T-cell (primary cell): ENCODE measurements at places on chromosomes 1 and 21. TPM values are rescaled to one million over a fixed set of nuclear protein-coding genes. Genes with fewer than 3 reads are reported as not detected.

- no peak for DNase-seq
- peaks cover 1% of the 10 kb centered on the region for H3K4me1 ChIP-seq
- H3K4me3 ChIP-seq, result no peak overlapping the region
- no peak overlapping the region for H3K27ac ChIP-seq
Observed at GRCh38 chr1:65044411-65044810, 78.1 kb upstream of the JAK1 start.

- peaks cover 76% of the 10 kb centered on the region for H3K4me1 ChIP-seq
- no peak for DNase-seq
- peaks cover 2% of the 10 kb centered on the region for H3K27me3 ChIP-seq
Observed at GRCh38 chr1:2584686-2585317, 1.8 kb upstream of the PRXL2B start.

DNA sequence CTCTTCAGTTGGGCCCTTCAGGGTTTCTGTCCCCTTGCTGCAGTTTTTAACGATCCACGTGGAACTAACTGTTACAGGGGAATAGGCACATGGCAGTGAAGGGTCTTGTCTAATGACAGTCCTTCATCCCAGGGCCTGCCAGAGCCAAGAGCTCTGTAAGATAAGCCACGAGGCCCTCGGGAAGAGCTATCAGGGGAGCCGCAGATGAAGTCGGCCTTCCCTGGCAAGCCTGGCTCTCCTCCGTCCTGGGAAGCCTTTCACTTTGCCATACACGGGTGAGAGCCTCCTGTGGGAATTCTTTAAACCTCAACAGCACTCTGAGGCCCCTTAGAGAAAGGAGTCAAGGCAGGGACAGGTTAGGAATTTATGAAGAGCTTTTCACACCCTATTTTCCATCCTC, 29.0 kb downstream of the ACP6 start:
- H3K4me1 ChIP-seq, result peaks cover 17% of the 10 kb centered on the region
- no peaks in the 10 kb centered on the region for H3K27me3 ChIP-seq

DNA sequence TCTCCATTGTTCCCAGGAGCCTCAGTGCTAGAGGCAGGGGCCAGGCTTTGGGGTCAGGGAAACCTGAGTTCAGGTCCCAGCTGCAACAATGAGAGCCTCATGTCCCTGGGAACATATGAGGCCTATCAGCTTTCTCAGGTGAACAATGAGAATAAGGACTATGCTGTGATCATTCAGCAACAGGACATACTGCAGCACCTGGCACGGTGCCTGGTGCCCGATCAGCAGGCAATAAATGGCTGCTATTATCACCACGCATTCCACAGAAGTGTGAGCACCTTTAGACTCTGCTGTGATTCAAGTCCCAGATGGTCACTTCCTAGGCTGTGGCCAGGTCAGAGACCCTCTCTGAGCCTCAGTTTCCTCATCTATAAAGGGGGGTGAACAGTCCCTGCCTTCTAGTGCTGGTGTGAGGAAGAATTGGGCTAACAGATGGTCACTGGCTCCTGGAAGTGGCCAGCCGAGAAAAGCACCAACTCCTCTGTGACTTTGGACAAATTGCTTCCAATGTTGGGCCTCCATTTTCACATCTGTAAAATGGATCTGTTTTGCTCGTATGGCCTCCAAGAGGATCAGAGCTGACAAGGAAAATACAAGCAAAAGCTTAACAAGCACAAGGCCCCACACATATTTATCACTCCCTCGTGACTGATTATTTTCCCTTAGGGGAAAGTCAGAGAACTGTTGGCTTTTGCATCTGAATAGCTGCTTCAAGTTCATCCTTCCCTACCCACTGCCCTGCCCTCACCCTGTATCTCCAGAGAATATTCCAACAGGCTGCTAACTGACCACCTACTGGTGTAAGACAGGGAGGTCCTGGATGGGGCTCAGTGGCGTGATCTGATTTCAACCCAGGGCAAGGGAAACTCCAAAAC, 1.1 kb downstream of the SLC5A9 start:
- DNase-seq, result no peak
- peaks cover 14% of the 10 kb centered on the region for H3K4me1 ChIP-seq
- H3K36me3 ChIP-seq, result no peaks in the 10 kb centered on the region
- H3K27ac ChIP-seq, result no peak overlapping the region

- H3K27ac ChIP-seq, result no peak overlapping the region
- no peak overlapping the region for H3K4me3 ChIP-seq
- H3K4me1 ChIP-seq, result no peaks in the 10 kb centered on the region
- H3K36me3 ChIP-seq, result no peaks in the 10 kb centered on the region
Observed at GRCh38 chr1:201376464-201377374, 761 bp downstream of the TNNT2 start.

DNA sequence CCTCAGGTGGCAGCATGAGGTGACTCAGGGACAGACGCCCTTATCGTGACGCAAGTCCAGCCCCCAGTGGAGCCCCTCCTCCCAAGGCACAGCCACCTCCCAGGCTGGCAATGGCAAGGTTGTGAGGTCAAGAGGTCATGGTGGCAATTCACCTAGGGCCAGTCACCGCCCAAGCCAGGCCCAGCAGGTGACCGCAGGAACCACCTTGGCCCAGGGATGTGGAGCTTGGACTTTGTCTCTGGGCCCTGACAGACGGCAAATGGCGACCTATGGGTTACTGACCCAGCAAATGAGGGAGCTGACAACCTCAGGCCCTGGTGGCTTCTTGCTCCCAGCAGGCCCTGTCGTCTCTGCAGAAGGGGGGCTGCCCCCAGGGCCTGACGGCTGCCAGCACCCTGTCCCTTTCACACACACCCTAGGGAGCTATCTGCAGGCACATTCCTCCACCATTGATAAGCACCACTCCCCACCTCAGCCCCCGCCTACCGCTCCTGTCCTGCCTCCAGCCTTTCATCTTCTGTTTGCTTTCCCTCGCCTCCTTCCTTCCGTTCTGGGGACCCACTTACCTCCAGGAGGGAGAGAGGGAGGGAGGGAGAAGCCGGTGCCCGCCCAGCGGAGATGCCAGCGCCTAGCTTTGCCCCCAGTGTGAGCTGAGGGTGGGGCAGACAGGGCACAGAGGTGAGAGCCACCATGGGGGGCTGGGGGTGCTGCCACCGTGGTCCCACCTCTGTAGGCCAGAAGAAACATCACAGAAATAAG, 12.1 kb downstream of the EPHA2 start:
- H3K36me3 ChIP-seq, result no peaks in the 10 kb centered on the region
- no peaks in the 10 kb centered on the region for H3K27me3 ChIP-seq
- no peak overlapping the region for H3K27ac ChIP-seq

- H3K27me3 ChIP-seq, result no peaks in the 10 kb centered on the region
- H3K4me3 ChIP-seq, result no peak overlapping the region
- no peaks in the 10 kb centered on the region for H3K4me1 ChIP-seq
- no peak for DNase-seq
- H3K36me3 ChIP-seq, result peaks cover 73% of the 10 kb centered on the region
- no peak overlapping the region for H3K27ac ChIP-seq
Observed at GRCh38 chr1:186330758-186331157, 44.3 kb downstream of the TPR start.

DNA sequence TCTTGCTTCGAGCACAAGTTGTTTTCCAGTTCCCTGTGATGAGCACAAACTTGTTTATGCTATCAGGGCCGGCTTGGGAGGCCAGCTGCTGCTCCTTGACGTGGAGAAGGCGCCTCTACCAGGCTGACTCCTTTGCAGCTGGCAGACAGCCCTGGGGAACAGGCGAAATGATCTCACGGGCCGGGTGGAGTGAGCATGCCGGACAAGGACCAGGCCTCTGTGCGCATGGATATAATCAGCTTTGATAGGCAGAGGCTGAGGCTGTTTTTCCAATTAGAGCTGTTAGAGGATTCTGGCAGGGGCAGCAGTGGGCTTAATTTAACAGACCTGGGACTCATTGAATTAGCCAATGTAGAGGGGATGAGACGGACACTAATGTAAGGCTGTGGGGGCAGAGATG, 38.9 kb downstream of the FAM163A start:
- no peak for DNase-seq
- H3K27ac ChIP-seq, result no peak overlapping the region
- H3K4me3 ChIP-seq, result no peak overlapping the region
- H3K27me3 ChIP-seq, result peaks cover 7% of the 10 kb centered on the region
- no peaks in the 10 kb centered on the region for H3K4me1 ChIP-seq

DNA sequence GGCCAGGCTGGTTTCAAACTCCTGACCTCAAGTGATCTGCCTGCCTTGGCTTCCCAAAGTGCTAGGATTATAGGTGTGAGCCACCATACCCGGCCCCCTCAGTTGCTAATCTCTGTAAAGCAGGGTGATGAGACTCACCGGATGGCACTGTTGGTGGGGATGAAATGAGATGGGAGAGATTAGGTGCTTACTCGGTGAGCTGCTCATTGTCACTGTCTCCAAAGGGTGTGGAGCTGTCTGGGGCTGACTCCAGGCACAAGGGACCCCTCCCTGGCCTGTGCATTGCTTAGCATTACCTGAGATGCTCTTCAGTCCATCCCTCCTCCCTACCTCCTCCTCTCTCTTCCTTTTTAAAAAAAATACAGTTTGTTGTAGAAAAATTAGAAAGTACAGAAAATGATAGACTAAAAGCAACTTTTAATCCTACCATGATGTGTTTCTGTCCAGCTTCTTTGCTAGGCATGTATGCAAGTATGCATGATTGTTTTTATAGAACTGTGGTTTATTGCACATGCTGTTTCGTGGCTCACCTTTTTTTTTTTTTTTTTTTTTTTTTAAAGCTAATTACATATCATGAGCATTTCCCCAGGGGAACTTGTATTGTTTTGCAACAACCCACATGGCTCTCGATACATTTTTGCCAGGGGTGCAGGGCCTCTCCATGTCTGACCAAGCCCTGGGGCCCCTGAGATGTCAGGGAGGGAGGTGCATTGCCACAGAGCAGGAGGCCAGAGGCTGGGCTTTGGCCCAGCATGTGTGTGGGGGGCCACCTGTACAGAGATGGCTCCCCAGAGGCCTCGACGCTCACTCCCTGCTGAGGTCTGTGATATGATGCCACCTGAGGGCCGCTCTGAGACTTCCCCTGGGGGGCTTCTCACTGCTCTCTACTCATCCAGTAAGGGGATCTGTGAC, 55.4 kb downstream of the ARHGEF10L start:
- H3K27ac ChIP-seq, result no peak overlapping the region
- DNase-seq, result no peak
- no peaks in the 10 kb centered on the region for H3K27me3 ChIP-seq

GRCh38 chr21:46207920-46208591, 20.5 kb downstream of the LSS start:
- H3K27ac ChIP-seq, result no peak overlapping the region
- H3K36me3 ChIP-seq, result peaks cover 31% of the 10 kb centered on the region
- no peaks in the 10 kb centered on the region for H3K4me1 ChIP-seq

- no peaks in the 10 kb centered on the region for H3K4me1 ChIP-seq
- DNase-seq, result no peak
- no peaks in the 10 kb centered on the region for H3K36me3 ChIP-seq
- no peak overlapping the region for H3K4me3 ChIP-seq
- no peak overlapping the region for H3K27ac ChIP-seq
Observed at GRCh38 chr21:43827015-43827611, 37.7 kb downstream of the RRP1 start.

DNA sequence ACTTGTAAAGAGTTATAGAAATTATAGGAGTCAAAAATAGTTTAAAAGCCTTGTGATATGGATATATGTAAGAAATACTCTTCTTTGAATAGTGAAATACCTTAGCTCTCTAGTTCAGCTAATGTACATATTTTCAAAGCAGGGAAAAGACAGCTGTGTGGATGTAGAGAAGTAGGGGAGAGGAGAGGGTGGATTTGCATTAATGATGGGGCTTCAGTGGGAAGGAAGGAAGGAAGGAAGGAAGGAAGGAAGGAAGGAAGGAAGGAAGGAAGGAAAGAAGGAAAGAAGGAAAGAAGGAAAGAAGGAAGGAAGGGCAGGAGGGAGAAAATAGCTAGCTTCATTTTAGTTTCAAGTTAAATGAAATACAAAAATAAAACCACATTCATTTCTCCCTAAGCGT, 62.4 kb upstream of the RGS1 start:
- H3K4me3 ChIP-seq, result no peak overlapping the region
- peaks cover 8% of the 10 kb centered on the region for H3K4me1 ChIP-seq
- no peak overlapping the region for H3K27ac ChIP-seq
- no peaks in the 10 kb centered on the region for H3K27me3 ChIP-seq
- H3K36me3 ChIP-seq, result no peaks in the 10 kb centered on the region

DNA sequence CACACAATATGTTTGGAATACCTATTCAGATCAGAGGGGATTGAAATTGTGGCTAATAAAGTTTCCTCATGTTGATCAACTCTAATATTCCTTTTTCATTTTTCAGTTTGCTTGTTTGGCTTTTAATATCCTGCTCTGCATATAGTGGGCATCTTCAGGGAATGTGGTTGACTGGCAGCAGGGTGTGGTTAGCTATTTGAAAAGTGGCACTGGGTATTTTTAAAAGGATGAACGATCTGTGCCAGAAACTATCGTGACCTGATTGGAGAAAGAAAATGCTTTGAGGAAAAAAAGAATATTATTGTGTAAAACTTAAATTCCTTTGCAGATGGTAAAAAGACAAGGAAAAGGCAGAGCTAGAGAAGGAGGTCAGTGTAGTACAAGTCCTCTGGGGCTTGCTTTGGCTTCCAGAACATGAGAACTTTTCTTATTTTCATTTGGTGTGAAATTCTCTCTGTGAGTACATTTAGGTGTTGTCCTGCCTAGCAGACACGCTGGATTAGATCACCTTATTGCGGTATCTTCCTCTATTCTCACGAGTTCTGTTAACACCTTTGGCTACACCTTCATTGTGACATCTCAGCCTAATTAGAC, 329.7 kb upstream of the SNX7 start:
- H3K36me3 ChIP-seq, result no peaks in the 10 kb centered on the region
- H3K27ac ChIP-seq, result no peak overlapping the region
- H3K4me3 ChIP-seq, result no peak overlapping the region
- no peaks in the 10 kb centered on the region for H3K27me3 ChIP-seq

DNA sequence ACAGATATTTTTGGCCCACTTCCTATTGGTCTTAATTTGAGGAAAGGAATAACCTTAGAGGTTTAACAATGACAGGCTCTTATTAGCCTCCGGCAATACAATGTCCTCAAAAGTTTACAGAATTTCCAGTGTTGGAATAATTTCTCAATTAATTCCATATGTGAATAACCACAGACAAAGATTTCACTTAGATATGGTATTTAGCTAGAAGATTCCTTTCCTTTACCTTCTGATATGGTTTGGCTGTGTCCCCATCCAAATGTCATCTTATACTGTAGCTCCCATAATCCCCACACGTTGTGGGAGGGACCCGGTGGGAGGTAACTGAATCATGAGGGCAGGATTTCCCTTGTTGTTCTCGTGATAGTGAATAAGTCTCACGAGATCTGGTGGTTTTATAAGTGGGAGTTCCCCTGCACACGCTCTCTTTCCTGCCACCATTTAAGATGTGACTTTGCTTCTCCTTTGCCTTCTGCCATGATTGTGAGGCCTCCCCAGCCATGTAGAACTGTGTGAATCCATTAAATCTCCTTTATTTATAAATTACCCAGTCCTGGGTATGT, 54.9 kb upstream of the RGS7 start:
- no peak overlapping the region for H3K27ac ChIP-seq
- DNase-seq, result no peak
- H3K4me1 ChIP-seq, result no peaks in the 10 kb centered on the region
- H3K4me3 ChIP-seq, result no peak overlapping the region
- H3K36me3 ChIP-seq, result no peaks in the 10 kb centered on the region

GRCh38 chr1:68230901-68231626, 1.3 kb downstream of the WLS start:
- H3K36me3 ChIP-seq, result no peaks in the 10 kb centered on the region
- no peak overlapping the region for H3K27ac ChIP-seq
- peak overlapping the region; percentile 38 for H3K4me3 ChIP-seq
- DNase-seq, result no peak
- H3K27me3 ChIP-seq, result peaks cover 31% of the 10 kb centered on the region
- peaks cover 2% of the 10 kb centered on the region for H3K4me1 ChIP-seq

Gene AMY1A
- total RNA-seq, result not detected

Gene MSH4
- total RNA-seq, result not detected

Gene PRKCZ
- total RNA-seq, result 27.5 TPM

Gene KCNE2
- 0.25 TPM for total RNA-seq

Gene ZNF683
- total RNA-seq, result 10.1 TPM

Gene RGS18
- 0.70 TPM for total RNA-seq

Gene HSPA6
- total RNA-seq, result 0.30 TPM

Gene IPP
- 13.0 TPM for total RNA-seq

Gene PEX19
- total RNA-seq, result 56.0 TPM
